ENCODE measurements at places on chromosomes 7 and 10.

- DNase-seq: no peak
These were observed 1165.4 kb downstream of the XPNPEP1 start for GRCh38 chr10:108757946-108758345.

GRCh38 chr10:120794390-120794789, 56.8 kb upstream of the WDR11 start:
- DNase-seq: no peak

DNA sequence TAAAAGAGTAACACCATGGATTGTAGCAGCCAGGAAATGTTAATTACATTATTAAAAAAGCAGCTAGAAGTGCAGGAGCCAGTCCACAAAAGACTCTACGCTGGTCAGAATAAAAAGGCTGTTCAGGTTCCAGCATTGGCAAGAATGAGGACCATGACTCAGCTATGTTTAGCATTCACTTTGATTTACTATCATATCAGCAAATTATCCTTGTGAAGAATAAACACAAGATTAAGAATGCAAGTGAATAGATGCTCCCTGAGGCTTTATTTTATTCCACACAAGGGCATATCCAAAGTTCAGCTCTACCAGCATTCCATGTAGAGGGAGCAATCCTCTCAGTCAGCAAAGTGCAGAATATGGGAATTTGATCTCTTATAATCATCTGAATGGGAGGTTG, 13.6 kb downstream of the DGKB start:
- DNase-seq: no peak

- DNase-seq: no peak
These were observed 2.9 kb downstream of the AQP1 start for GRCh38 chr7:30914596-30914995.

GRCh38 chr10:47095211-47095610, 184.0 kb downstream of the PTPN20 start:
- DNase-seq: no peak

GRCh38 chr10:12333380-12334185, 15.8 kb upstream of the CAMK1D start:
- DNase-seq: no peak

- no peak for DNase-seq
These were observed 100.3 kb downstream of the ELFN1 start for GRCh38 chr7:1770331-1770730.

DNA sequence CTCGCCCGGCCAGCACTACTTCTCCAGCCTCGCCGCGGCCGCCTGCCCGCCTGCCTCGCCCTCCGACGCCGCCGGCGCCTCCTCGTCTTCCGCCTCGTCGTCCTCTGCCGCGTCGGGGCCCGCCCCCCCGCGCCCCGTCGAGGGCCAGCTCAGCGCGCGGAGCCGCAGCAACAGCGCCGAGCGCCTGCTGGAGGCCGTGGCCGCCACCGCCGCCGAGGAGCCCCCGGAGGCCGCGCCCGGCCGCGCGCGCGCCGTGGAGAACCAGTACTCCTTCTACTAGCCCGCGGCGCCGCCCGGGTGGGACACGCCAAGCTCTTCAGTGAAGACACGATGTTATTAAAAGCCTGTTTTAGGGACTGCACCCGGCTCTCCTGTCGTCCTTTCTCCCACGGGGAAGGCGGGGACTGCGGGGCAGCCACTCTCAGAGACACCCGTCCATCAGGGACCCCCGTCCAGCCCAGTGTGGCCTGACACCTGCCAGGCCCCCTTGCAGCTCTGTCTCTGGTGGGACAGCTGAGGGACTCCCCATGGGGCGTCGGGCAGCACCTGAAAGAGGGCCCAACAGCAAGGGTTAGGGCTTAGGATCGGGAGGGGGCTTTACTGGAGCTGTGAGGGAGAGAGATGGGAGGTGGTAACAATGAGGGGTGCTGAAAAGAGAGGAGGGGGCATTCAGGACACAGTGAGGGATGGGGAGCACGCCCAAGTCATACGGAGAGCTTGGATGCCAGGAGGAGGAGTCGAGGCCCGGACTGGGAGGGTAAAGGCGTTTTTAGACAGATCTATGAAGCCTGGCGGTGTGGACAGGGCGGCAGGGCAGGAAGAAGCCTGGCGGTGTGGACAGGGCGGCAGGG, 34.7 kb downstream of the SPDYE6 start:
- DNase-seq: no peak

GRCh38 chr10:126041804-126042231, 145.5 kb downstream of the FANK1 start:
- DNase-seq: no peak

GRCh38 chr7:4113271-4113670, 568.8 kb upstream of the FOXK1 start:
- DNase-seq: no peak
